NCI-H446 (cell line): ENCODE measurements at places on chromosomes 6 and 20.

GRCh38 chr6:20160541-20161283 is 51.6 kb downstream of the MBOAT1 start:
- DNase-seq: no peak

DNA sequence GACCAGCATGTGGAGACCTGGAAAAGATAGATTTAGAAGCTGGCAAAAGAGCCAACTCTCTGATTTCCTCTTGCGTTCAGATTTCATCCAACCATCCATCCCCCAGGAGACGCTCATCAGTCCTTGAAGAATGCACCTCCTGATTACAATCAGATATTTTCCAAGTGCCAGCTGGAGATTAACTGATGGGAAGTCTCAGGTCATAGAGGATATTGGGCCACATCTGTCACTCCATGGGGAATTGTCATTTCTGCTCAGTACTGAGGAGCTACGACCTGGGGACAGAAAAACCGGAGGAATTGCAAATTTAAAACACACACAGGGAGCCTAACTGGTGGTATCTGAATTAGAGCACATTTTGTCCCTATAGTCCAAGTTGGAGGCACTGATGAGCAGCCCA is 496.2 kb upstream of the SULF2 start:
- DNase-seq: no peak

DNA sequence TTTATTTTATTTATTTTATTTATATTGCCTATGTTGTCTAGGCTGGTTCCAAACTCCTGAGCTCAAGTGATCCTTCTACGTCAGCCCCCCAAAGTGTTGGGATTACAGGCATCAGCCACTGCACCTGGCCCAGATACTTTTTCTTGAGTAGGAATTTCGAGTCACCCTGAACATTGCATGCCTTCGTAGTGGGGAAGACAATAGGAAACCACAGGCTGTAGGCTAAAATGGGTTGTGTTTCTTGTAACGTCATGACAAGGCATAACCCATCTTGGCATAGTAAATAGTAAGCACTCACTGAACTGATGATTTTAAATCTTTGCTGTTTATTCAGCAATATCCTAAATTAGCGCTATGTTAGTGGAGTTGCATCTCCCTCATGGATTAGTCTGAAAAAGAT is 34.9 kb downstream of the PTPN1 start:
- DNase-seq: no peak

DNA sequence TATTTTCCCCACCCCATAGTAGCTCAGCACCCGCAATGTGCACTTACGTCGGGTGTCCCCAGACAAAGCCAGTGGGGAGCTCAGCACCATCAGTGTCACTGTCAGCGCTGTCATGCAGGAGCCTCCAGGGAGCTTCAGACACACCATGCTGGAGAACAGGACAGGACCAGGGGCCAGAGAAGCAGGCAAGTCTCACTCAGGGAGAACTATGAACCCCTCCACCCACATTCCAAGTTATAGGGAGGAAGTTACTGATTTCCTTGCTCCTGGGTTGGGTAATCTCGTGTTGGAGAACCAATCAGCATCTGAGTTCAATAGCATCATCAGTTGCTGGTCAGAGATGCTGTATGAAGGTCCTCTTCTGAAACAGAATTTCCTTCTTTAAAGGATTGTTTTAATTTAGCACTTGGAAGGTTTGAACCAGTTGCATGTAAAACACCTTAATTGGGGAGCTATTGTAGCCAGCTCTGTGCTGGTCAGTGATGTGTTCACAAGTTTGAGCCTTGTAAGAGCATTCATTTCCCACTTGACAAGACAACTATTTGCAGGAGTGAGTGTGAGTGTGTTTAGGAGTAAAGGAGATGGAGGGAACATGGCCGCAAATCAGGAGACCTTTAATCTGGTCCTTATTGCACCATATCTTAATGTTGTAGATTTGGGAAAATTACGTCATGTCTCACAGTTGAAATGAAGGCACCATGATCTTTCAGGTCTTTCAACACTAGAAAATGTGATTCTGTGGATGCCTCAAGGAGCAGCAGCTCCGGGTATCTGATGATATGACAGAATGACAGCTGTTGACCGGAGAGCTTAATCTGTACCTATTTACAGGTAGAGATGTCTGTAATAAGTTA is at the start of gene HLA-DRB1:
HLA-DRB1 (minus strand) TSS at position 253 of the 854 bp plus-strand sequence; CDS start at position 147, 106 bp downstream.
- DNase-seq: no peak

GRCh38 chr6:20998748-20999448 is 464.6 kb downstream of the CDKAL1 start:
- no peak for DNase-seq

DNA sequence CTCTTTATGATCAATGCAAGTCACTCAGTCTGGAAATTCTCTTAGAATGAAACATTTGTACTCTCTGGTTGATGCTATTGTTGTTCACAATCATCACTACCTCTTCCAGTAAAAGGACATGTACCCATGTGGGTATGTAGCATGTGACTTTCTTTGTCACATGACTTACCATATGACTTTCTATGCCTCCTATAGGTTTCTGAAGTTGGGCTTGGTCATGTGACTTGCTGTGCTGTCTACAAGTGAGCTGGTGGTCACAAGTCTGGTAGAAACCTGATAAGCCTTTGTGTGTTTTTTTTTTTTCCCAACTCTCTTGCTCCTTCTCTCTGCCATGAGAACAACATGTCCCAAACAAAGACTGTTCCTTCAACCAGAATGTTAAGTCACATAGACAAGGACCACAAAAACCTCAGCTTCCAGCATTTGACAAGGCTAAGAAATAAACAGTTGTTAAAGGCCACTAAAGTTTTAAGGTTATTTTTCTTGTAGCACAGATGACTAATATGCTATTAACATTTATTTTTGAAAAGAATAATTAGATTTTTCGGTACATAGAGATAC is 379.2 kb upstream of the SLC35B3 start:
- DNase-seq: no peak

DNA sequence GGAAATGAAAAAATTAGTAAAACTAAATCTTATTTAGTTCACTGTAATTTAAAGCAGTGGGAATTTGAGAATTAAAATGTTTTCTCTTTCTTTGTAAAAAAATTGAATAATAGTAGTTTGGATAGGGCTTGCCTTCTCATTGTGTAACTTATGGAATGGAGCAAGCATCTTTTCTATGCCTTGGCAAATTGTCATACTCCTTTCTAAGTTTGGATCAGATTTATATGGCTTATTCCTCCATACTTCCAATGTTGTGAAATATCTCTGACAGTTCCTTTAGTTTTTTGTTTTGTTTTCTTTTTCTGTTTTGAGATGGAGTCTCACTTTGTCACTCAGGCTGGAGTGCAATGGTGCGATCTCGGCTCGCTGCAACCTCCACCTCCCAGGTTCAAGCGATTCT is 176.4 kb downstream of the SAMD5 start:
- no peak for DNase-seq

GRCh38 chr6:107877968-107878367 is 53.9 kb upstream of the SCML4 start:
- no peak for DNase-seq

GRCh38 chr6:13370623-13371022 is 42.3 kb upstream of the TBC1D7 start:
- DNase-seq: no peak

DNA sequence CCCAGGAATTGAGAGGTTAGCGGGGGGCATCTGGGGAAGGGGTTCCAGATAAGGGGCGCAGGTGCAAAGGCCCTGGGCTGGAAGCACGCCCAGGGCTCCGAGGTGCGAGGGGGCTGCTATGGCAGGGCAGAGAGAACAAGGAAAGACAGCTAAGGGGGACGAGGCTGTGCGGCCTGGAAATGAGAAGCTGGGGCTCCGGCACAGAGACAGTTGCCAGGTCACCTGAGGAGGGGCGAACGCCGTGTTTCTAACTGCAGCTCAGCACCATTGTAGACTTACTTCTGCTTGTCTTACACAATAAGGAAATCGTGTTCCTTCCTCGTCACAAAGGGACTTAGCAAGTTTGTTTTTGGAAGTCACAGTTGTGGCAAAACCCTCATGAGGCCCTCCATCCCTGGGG is 68.9 kb upstream of the TBXT start:
- DNase-seq: no peak

GRCh38 chr6:47027315-47027714 is 14.8 kb downstream of the ADGRF1 start:
- DNase-seq: no peak

GRCh38 chr20:57788936-57789613 is 79.3 kb upstream of the PMEPA1 start:
- DNase-seq: no peak

- no peak for DNase-seq
Observed at GRCh38 chr20:46977909-46978588, 83.4 kb downstream of the EYA2 start.

GRCh38 chr20:63653041-63653973 is at the start of gene STMN3:
TSS of gene STMN3 (minus strand) at chr20:63653424. CDS start at chr20:63653345, 79 bp downstream.
- DNase-seq: peak; percentile 80

GRCh38 chr6:115899730-115900282 is 160.9 kb downstream of the FRK start:
- DNase-seq: no peak

DNA sequence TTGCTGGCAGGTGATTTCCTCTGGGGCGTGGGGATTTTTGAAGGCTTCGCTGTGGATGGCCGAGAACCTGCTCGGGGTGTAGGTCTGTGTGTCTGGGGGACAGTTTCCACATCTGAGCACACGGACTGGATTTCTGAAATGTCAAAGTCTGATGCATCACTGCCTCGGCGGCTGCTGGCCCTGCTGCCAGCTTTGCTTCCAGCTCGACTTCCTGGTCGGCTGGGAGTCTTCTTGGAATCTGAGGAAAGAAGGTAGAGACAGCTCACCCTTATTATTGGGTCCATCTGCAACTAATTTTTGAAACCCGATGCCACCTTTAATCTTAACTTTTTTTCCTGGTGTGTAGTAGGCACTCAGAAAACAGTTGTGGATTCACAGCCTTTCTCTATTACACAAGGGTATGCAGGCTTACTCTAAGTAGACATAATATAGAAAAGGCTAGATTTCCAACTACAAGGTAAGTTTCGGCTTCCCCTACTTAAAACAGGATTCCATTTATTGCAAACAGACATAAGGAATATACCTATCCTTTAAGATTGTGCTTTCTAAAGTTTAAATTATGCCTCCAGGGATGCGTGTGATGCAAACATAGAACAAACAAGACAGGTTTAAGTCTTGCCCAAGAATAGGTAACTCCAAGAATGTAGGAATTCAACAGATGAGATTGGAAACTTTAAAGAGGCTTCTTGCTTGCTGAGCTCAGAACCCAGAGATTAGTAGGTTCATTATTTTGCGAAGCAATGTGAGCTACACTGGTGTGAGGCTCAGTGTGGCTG is 183.5 kb downstream of the DST start:
- DNase-seq: no peak

DNA sequence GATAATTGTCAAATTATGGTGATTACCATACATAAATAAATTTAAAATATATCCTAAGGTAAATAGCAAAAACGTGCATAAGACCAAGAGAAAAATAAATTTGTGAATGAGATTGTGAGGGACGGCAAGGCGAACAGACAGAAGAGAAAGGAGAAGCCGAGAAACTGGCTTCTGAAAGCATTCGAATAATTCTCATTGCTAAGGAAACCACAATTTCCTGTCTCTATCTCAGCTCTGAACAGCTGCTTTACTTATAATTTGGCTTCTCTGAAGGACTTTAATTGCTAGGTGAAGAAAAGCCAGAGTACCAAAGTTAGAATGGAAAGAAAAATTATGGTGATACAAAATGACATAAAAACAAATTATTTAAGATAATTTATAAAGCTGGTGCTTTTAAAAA is 79.0 kb upstream of the RGS17 start:
- DNase-seq: no peak

- DNase-seq: no peak
Observed at GRCh38 chr20:44684047-44684967, 30.9 kb upstream of the CCN5 start.

- DNase-seq: no peak
Observed at GRCh38 chr20:38931984-38932383, 5.8 kb downstream of the FAM83D start.

GRCh38 chr6:13304101-13304500 is 24.2 kb downstream of the TBC1D7 start:
- no peak for DNase-seq

DNA sequence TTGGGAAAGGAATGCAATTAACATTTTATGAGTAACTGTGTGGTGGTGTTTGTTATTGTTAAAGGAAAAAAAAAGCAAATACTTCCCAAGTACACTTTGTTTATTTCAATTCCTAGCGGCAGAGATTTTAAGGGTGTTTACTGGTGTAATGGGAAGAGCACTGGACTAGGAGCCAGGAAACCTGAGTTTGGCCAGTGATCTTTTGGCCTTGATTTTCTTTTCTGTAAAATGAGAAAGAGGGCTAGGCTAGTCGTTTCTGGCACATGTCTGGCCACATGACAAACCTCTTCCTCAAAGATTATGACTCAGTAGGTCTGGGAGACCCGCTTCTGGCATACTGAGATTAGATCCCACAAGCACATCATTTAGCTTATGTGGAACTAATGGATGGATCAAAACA is 428.1 kb upstream of the NOX3 start:
- DNase-seq: no peak

DNA sequence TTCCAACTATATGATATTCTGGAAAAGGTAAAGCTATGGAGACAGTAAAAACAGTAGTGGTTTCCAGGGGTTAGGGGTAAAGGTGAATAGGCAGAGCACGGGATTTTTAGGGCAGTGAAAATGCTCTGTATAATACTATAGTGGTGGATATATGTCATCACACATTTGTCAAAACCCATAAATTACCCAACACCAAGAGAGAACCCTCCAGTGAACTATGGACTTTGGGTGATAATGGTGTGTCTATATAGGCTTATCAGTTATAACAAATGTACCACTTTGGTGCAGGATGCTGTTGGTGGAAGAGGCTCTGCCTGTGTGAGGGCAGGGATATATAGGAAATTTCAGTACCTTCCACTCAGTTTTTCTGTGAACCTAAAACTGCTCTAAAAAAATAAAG is 149.9 kb downstream of the GPX5 start:
- DNase-seq: no peak

- DNase-seq: peak; percentile 19
Observed at GRCh38 chr6:1611572-1612298, 2.0 kb downstream of the FOXC1 start.

DNA sequence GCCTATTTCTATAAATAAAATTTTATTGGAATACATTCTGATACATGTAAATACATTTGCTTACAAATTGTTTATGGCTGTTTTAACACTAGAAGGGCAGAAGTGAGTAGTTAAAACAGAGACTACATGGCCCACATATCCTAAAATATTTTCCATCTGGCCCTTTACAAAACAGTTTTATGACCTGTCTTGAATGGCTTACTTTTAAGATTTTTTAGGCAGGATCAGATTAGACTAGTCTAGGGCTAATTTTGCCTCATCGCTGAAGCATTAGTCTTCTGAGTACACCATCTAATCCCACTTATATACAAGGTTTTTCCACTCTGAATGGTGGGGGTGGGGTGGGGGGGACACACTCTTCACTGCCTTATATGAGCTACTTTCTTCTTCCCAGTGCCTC is 27.1 kb downstream of the PLAGL1 start:
- DNase-seq: no peak

- DNase-seq: no peak
Observed at GRCh38 chr6:170224694-170225660, 65.9 kb downstream of the DLL1 start.

DNA sequence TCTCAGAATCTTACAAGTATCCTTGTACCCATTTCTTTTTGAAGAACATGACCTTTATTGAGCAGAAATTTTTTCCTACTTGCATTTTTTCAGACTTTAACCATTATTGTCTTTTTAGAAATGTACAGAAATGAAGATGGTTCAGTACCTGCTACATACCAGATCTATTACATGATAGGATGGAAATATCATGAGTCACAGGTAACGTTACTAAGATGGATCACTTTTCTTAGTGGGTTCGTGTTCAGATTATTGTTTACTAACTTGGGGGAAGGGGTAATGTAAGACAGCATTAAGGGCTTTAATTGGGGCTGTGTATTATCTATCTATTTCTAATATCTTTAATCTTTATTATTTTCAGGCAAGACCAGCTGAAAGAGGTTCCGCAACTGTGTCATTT is 31.9 kb downstream of the NDUFAF5 start:
- no peak for DNase-seq
